Bladder microvascular endothelial cell (primary cell): ENCODE measurements at places on chromosomes 4 and X. TPM values are rescaled to one million over a fixed set of nuclear protein-coding genes. Genes with fewer than 3 reads are reported as not detected.

GPR82 gene
- total RNA-seq: not detected in 2 replicates

ZNF182 gene
- total RNA-seq: 2.1 and 5.0 TPM in 2 replicates

LIMCH1 gene
- total RNA-seq: 41.9 and 57.3 TPM in 2 replicates

CXorf38 gene
- total RNA-seq: 11.0 and 11.8 TPM in 2 replicates

CAPN6 gene
- not detected in 2 replicates for total RNA-seq
